CD4-positive, alpha-beta T cell treated with Interferon gamma for 1 hour (primary cell): ENCODE measurements at places on chromosomes 7 and 10.

GRCh38 chr7:74467876-74468275 is 14.2 kb downstream of the GTF2IRD1 start:
- DNase-seq: no peak

DNA sequence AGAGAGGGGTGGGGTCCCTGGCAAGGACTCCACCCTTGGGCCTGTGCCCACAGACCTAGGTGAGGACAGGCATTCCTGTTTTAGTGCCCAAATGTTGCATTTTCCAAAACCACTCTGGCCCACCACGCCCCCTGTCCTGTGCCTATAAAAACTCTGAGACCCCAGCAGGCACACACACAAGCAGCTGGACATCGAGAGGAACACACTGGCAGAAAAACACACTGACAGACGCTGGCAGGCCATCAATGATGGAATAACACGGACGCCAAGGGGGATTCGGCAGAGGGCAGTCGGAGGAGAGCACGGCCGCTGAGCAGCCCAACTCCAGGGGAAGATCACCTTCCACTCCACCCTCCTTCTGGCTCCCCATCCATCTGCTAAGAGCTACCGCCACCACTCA is 386.9 kb upstream of the AUTS2 start:
- DNase-seq: no peak

- no peak for DNase-seq
Measured at GRCh38 chr10:30041196-30042105, 17.9 kb downstream of the JCAD start.

- no peak for DNase-seq
Measured at GRCh38 chr7:84331616-84332015, 137.0 kb upstream of the SEMA3A start.

GRCh38 chr10:63651864-63652263 is 130.7 kb downstream of the REEP3 start:
- DNase-seq: no peak

DNA sequence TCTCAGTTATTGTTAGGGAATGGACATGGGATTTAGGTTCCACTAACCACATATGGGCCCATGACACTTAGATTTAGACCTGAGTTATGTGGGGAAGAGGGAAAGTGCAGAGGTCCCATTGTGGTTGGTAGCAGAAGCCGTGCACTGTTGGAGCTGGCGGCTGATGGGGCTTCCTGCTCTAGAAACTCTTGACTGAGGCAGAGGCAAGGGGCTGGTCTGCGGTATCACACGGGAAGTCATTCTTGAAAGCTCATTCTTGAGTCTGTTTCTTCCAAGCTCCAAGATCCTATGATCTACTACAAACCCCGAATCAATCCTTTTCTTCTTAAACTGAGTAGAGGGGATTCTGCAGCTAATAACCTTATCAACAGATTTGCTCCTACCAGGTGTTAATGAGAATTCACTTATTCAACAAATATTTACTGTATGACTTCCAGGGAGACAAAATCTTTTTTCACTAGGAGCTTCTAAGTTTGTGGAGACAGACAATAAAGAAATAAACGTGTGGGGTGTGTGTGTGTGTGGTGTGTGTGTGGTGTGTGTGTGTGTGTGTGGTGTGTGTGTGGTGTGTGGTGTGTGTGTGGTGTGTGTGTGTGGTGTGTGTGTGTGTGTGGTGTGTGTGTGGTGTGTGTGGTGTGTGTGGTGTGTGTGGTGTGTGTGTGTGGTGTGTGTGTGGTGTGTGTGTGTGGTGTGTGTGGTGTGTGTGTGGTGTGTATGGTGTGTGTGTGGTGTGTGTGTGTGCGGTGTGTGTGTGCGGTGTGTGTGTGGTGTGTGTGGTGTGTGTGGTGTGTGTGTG is 57.1 kb downstream of the AOC1 start:
- peak; percentile 32 for DNase-seq

DNA sequence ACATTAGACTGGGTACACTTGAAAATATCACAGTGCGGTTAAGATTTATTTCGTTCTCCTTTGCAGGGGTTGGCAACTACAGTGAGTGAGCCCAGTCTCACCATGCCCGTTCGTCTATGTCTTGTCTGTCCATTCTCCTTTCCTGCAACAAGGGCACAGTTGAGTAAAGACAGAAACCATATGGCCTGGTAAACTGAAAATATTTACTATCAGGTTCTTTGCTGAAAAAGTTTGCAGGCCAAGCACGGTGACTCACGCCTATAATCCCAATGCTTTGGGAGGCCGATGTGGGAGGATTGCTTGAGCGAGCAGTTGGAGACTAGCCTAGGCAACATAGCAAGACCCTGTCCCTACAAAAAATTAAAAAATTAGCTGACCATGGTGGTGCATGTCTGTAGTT is 11.4 kb upstream of the KCTD7 start:
- no peak for DNase-seq

GRCh38 chr10:109886781-109887140 is 36.5 kb downstream of the XPNPEP1 start:
- no peak for DNase-seq

DNA sequence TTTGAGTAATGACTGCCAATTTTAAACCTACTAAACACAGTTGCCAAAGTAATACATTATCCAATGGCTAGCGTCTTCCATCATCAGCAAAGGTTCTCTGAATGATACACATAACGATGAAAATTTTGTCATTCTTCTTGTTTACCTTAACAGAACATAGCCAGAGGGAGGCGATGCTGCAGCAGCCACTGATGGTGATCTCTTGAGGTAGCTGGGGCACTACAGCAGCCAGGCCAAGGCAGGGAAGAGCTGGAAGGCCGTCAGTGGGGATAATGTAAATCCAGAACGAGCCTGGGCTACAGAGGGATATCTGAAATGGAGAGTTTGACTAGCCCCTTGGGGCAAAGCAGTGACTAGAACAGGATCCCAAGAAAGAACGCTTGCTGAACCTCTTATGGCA is 38.8 kb downstream of the PRPS1L1 start:
- DNase-seq: no peak

- no peak for DNase-seq
Measured at GRCh38 chr7:92133133-92133736, 1.0 kb downstream of the CYP51A1 start.

DNA sequence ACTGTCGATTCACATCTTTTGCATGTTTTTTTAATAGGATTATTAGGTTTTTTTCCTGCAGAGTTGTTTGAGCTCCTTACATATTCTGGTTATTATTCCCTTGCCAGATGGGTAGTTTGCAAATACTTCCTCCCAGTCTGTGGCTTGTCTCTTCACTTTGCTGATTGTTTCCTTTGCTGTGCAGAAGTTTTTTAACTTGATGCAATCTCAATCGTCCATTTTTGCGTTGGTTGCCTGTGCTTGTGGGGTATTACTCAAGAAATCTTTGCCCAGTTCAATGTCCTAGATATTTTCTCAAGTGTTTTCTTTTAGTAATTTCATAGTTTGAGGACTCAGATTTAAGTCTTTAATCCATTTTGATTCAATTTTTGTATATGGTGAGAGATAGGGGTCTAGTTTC is 95.4 kb downstream of the TBXAS1 start:
- DNase-seq: no peak

DNA sequence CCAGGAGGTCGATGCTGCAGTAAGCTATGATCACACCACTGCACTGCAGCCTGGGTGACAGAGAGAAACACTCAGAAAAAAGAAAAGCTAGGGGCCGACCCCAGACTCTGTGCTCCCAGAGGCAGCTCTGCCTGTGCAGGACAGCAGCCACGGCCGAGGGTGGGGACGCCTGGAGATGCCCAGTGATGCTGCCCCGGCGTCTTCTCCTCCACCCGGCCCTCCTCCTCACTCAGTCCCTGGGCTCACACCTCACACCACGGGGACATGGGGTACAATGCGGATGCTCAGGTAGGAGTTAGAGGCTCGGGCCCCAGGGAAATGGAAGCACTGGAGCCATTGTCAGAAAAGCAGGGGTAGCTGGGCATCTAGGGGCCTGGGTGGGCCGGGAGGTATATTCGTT is 46.3 kb upstream of the ELFN1 start:
- no peak for DNase-seq

- no peak for DNase-seq
Measured at GRCh38 chr7:99301496-99301895, 24.2 kb upstream of the ARPC1A start.

GRCh38 chr7:18455606-18456005 is 39.9 kb upstream of the HDAC9 start:
- no peak for DNase-seq

- DNase-seq: no peak
Measured at GRCh38 chr7:127598318-127598717, 4.8 kb downstream of the FSCN3 start.

GRCh38 chr7:151249732-151250072 is 1.2 kb upstream of the SMARCD3 start:
- DNase-seq: no peak

- no peak for DNase-seq
Measured at GRCh38 chr7:38112075-38112474, 66.0 kb upstream of the STARD3NL start.
